ENCODE measurements at places on chromosomes 7 and 10.

- no peak for DNase-seq
Measured at GRCh38 chr7:129332254-129333035, 101.8 kb upstream of the STRIP2 start.

- DNase-seq, result no peak
Measured at GRCh38 chr7:30848121-30848855, 63.4 kb upstream of the AQP1 start.

DNA sequence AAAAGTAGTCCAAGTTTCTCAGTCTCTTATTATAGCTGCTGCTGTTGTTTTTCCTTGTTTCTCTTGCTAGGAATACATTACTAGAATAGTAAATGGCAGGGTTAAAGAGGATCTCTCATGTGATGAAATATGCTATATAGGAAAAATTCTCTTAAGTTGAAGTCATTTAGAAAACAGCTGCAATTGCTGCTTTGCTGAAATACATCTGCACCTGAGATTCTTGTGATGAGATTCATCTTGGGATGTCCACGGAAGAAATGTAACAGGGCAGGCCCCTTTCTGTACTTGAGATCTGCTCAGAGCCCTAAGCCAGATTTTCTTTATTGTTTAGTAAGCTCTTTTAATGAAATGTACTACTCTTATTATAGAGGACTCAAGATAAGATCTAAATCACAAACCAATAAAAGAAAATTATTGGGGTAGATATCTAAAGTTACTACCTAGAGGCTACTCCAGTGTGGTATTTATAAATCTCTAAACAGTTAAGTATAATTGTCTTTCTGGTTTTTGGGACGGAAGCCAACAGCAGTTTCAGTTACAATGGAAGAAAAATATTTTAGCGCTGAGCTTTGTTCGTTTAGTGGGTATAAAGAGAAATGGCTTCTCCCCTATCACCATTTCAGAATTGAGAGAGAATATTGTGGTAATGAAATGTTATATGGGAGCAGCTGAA lies 701.5 kb downstream of the KCNMA1 start:
- DNase-seq, result no peak

DNA sequence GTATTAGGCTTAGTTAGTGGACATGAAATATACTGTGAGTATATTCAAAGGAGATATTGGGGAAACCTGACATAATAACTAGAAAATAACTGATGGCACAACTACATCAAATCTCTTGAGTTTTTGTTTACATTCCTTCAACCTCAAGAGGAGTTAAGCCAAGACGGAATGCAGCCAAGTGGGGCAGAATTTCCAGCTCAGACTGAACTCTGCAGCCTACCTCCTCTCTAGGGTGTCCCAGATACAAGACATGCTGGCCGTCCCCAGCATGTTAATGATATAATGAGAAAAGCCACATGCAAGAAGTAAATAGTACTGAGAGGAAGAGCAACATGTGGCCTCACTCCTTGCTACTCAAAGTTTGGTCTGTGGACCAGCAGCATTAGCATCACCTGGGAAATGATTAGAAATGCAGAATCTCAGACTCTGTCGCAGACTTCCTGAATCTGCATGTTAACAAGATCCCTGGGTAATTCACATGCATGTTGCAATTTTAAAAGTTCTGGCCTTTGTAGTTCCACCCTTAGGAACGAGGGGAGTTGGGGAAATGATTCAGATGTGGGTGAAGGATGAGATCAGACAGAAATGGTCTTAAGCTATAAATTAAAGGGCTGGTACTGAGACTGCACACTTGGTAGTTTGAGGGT lies 118.4 kb upstream of the CACUL1 start:
- DNase-seq, result no peak

All from HS-5 (cell line).